ENCODE measurements at places on chromosomes 6 and 20.

- DNase-seq = no peak
These were observed 167.5 kb upstream of the PLCB4 start for GRCh38 chr20:8901237-8902025.

DNA sequence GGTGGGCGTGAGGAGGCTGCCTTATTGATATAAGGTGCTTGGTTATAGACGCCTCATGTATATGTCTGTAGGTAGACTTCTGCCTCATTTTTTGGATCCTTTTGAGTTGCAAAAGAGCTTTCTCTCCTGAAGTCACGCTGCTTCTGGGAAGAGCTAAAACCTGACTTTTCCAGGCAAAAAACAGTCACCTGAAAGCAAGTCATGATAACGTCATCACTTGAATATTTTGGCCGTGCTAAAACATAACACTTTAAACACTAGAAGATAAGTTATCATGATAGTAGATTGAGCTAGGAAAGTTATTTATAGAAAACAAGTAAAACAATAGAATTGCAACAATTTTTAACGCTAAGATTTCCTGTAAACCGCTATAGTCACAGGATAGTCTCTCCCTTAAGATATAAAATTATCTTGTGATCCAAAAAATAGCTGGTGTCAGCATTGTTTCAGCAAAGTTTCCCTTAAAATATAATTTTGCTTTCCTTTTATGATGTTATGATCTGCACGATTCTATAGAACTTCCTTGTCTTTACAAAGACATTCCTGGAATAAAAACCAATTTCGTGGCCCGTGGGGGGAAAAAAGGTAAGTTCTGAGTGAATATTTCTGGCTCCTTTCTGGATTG is 69.0 kb upstream of the AKAP12 start:
- no peak for DNase-seq

DNA sequence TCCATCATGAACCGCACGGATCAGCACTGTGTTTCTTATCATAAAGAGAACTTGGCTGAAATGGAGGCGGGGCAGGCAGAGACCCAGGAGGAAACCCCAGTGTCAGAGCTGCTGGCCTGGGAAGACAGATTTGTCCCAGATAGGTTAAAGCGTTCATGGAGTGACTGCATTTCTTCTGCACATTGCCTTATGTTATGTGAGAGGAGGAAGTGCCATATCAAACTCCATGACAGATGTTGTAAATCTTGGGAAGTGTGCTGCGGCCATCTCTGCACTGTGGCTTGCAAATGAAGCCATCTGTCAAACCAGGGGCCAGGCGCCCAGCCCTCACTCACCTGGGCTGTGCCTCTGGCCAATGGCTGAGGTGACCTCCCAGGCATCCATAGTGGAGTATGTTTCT is 163.0 kb downstream of the SLC24A3 start:
- DNase-seq = no peak

GRCh38 chr6:108118810-108119768 is 44.5 kb upstream of the OSTM1 start:
- no peak for DNase-seq

DNA sequence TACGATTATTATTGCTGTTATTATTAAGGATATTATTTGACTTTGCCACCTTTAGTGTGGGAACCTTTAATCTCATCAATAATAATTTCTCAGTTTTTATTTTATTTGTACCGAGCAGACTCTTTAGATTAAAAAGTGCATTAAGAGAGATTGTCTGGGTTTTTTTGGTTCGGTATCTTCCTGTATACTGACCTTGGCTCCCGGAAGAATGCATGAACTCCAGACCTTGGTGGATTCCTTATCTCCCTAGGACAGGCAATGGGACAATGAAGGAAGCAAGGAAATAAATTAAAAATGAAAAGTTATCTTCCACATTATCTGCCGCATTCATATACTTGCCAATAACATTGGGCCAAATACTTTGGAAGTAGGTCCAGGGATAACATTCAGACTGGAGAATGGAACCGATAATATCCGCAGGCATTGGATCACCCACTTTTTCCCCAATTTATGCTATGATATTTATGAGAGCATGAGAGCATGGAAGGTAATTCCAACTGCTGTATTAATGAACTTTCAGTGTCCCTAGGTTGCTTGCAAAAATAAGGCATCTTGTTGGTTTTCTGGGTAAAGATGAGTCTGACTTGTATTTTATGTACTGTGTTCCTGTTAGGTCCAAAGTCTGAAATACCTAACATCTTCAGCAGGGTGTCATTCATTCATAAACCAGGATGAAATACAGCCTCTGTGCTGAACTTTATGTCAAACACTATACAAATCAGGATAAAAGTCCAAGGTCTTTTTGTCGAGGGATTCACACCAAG is 232.1 kb downstream of the PLCB1 start:
- DNase-seq = no peak

- DNase-seq = no peak
These were observed 5.6 kb upstream of the METTL24 start for GRCh38 chr6:110363748-110364147.

- no peak for DNase-seq
These were observed 65.2 kb upstream of the PRND start for GRCh38 chr20:4656491-4656890.

DNA sequence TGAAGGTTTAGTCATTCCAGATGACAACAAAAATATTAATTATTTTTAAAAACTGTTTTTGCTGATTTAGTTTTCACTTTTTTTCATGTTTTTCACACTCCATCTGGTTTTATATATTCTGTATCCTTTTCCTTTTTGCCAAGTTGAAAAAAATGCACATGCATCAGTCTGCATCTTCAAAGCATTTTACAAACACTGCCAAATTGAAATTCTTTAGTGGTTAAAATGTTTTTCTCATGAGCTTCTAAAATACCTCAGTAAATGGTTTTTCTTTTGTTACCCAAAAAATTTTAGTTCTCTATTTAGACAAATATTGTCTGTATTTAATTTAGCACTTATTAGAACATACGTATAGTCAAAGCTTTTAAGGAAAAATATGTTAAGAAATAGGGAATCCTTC is 386.9 kb upstream of the HSF2 start:
- no peak for DNase-seq

- DNase-seq = no peak
These were observed 21.8 kb downstream of the POM121L2 start for GRCh38 chr6:27290065-27290849.

Measured in stimulated activated CD8-positive, alpha-beta memory T cell treated with anti-CD3 and anti-CD28 coated beads, Interleukin-15, amount 100 ng/mL, for 1 hour (primary cell).